ENCODE measurements at places on chromosomes 2 and 18. TPM values are rescaled to one million over a fixed set of nuclear protein-coding genes. Genes with fewer than 3 reads are reported as not detected.

- H3K27ac ChIP-seq = no peak overlapping the region
- peaks cover 11% of the 10 kb centered on the region for H3K27me3 ChIP-seq
- no peak for DNase-seq
- no peak overlapping the region for H3K4me3 ChIP-seq
- no peaks in the 10 kb centered on the region for H3K36me3 ChIP-seq
Observed at GRCh38 chr18:23442958-23443357, 10.1 kb upstream of the RIOK3 start.

DNA sequence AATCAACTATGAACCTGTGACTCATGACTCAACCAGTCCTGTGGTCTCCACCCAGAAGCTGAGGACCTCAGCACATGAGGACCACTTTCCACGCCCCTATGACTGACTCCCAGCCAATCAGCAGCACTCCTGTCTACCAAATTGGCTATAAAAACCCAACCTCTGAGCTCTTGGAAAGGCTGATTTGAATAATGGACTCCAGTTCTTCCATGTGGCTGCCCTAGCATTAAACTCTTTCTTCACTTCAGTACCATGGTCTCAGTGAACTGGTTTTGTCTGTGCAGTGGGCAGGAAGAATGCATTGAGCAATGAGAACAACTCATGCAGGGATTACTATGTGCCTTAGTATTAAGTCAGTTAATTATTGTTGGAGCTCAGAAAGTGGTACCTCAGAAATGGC lies 78.3 kb downstream of the CMPK2 start:
- DNase-seq = no peak
- H3K4me3 ChIP-seq = no peak overlapping the region

The ACTR3 gene
- 265 TPM for total RNA-seq

GRCh38 chr2:181170256-181170655 lies 189.9 kb downstream of the UBE2E3 start:
- H3K27me3 ChIP-seq = no peaks in the 10 kb centered on the region
- no peak for DNase-seq
- no peaks in the 10 kb centered on the region for H3K36me3 ChIP-seq
- peaks cover 3% of the 10 kb centered on the region for H3K4me1 ChIP-seq

- no peak overlapping the region for H3K4me3 ChIP-seq
- no peaks in the 10 kb centered on the region for H3K4me1 ChIP-seq
- no peak overlapping the region for H3K27ac ChIP-seq
- peaks cover 3% of the 10 kb centered on the region for H3K27me3 ChIP-seq
Observed at GRCh38 chr2:58497168-58497567, 256.0 kb upstream of the FANCL start.

DNA sequence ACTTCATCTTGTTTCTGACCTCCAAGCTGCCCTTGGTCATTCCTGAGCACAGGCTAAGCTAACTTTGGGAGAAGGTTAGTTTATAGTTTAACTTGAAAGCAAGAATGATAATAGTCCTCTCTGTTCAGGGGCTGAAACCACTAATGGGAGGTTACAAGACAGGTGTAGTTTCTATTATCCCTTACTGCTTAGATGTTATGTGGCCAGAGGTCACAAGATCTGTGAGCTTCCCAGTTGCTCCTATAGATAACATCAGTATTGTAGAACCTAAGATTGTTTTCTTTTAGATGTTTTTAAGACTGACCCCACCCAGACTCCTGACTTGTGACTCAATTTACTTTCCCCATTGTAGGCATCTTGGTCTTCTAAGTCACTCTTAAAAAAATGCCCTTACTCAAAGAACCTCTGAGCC lies 94.8 kb upstream of the LPIN2 start:
- H3K4me3 ChIP-seq = no peak overlapping the region
- no peak for DNase-seq
- no peaks in the 10 kb centered on the region for H3K27me3 ChIP-seq
- H3K4me1 ChIP-seq = peaks cover 17% of the 10 kb centered on the region
- H3K27ac ChIP-seq = no peak overlapping the region
- H3K36me3 ChIP-seq = no peaks in the 10 kb centered on the region

The SCN1A gene
- total RNA-seq = not detected

The TUBB8B gene
- not detected for total RNA-seq

The REG1B gene
- total RNA-seq = not detected

DNA sequence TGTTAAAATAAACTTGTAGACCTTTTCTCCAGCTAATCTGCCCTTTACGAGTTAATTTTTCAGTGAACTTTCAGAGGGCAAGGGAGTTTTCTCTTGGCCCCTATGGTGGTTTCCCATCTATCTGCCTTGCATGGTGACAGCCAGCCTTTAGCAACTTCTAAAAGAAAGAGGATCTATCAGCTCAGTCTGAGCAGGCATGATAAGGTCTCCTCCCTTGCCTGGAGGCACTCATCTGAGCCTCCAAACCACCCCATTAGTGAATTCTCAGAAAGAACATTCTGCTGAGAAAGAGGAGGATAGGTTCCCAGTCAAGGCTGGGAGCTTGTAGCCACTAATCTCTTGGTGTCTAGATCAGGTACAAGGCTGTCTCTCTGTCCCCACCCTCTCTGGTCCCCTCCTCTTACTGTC lies 10.7 kb upstream of the GYPC start:
- H3K27me3 ChIP-seq = peaks cover 33% of the 10 kb centered on the region
- H3K27ac ChIP-seq = no peak overlapping the region
- peak; percentile 17 for DNase-seq
- no peaks in the 10 kb centered on the region for H3K36me3 ChIP-seq
- H3K4me3 ChIP-seq = no peak overlapping the region

DNA sequence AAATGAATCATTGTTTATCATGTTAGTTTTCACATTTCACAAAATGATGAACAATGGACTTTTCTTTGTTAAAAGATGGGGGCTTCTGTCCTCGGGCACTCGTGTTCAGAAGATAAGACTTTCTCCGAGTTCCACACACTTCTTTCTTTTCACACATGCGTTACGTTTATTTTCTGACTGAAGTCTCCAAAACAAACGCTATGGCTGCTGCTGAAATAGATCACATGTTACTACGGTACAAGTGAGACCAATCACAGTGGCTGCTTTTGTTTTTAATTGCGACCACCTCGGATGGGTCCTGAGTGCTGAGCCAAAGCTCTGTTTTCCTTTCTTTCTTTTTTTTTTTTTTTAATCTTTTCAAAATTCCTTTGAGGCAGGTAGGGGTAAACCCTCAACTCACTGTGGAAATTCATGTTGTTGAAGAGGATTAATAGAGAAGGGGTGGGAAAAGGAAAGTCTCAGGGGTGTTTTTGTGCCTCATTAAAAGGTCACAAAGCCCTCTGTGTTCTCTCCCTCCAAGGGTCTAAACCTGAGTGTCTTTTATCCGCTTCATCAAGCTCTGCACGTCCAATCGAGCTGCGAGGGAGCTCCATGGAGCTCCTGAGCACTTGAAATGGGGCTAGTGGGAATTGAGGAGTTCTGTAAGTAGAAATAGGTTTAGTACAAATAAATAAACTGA lies 48.2 kb downstream of the ARL4C start:
- peaks cover 76% of the 10 kb centered on the region for H3K4me1 ChIP-seq
- H3K27me3 ChIP-seq = no peaks in the 10 kb centered on the region
- H3K4me3 ChIP-seq = no peak overlapping the region
- no peak for DNase-seq
- H3K36me3 ChIP-seq = no peaks in the 10 kb centered on the region
- H3K27ac ChIP-seq = peak overlapping the region; percentile 70

The IL36A gene
- not detected for total RNA-seq

GRCh38 chr2:216188559-216188850 lies 79.4 kb downstream of the XRCC5 start:
- DNase-seq = no peak
- peak overlapping the region; percentile 51 for H3K27ac ChIP-seq
- H3K4me1 ChIP-seq = peaks cover 37% of the 10 kb centered on the region
- H3K4me3 ChIP-seq = no peak overlapping the region
- H3K27me3 ChIP-seq = no peaks in the 10 kb centered on the region

The PAX8 gene
- not detected for total RNA-seq

The ZSWIM2 gene
- not detected for total RNA-seq

The REG3A gene
- total RNA-seq = not detected

The CLEC4F gene
- not detected for total RNA-seq

GRCh38 chr2:227507963-227508362 lies 36.0 kb downstream of the AGFG1 start:
- H3K27me3 ChIP-seq = no peaks in the 10 kb centered on the region
- no peak overlapping the region for H3K4me3 ChIP-seq
- DNase-seq = no peak
- H3K36me3 ChIP-seq = peaks cover 1% of the 10 kb centered on the region
- H3K4me1 ChIP-seq = peaks cover 44% of the 10 kb centered on the region

GRCh38 chr2:6654279-6654678 lies 211.4 kb downstream of the CMPK2 start:
- no peak overlapping the region for H3K4me3 ChIP-seq
- H3K36me3 ChIP-seq = no peaks in the 10 kb centered on the region
- H3K27me3 ChIP-seq = peaks cover 3% of the 10 kb centered on the region
- no peak overlapping the region for H3K27ac ChIP-seq
- DNase-seq = no peak
- no peaks in the 10 kb centered on the region for H3K4me1 ChIP-seq

- no peak for DNase-seq
- peaks cover 39% of the 10 kb centered on the region for H3K27me3 ChIP-seq
- H3K4me3 ChIP-seq = no peak overlapping the region
- no peak overlapping the region for H3K27ac ChIP-seq
- no peaks in the 10 kb centered on the region for H3K4me1 ChIP-seq
Observed at GRCh38 chr2:101357376-101357775, 29.9 kb downstream of the CREG2 start.

- no peaks in the 10 kb centered on the region for H3K36me3 ChIP-seq
- no peak for DNase-seq
- peak overlapping the region; percentile 80 for H3K27ac ChIP-seq
- peaks cover 71% of the 10 kb centered on the region for H3K4me1 ChIP-seq
- no peaks in the 10 kb centered on the region for H3K27me3 ChIP-seq
- no peak overlapping the region for H3K4me3 ChIP-seq
Observed at GRCh38 chr2:217356781-217357180, 496.9 kb upstream of the TNP1 start.

The GPR45 gene
- total RNA-seq = not detected

The PROKR1 gene
- total RNA-seq = not detected

The SERPINB13 gene
- total RNA-seq = not detected

- no peak for DNase-seq
- H3K4me1 ChIP-seq = peaks cover 42% of the 10 kb centered on the region
- H3K4me3 ChIP-seq = peak overlapping the region; percentile 58
- peaks cover 6% of the 10 kb centered on the region for H3K27me3 ChIP-seq
- no peaks in the 10 kb centered on the region for H3K36me3 ChIP-seq
Observed at GRCh38 chr2:96527286-96528005, 9.1 kb upstream of the ARID5A start.

- no peaks in the 10 kb centered on the region for H3K4me1 ChIP-seq
- H3K36me3 ChIP-seq = no peaks in the 10 kb centered on the region
- H3K27me3 ChIP-seq = peaks cover 20% of the 10 kb centered on the region
- H3K4me3 ChIP-seq = no peak overlapping the region
- no peak overlapping the region for H3K27ac ChIP-seq
Observed at GRCh38 chr18:47772374-47773248, 157.8 kb downstream of the SMAD2 start.

The GREB1 gene
- 0.55 TPM for total RNA-seq

DNA sequence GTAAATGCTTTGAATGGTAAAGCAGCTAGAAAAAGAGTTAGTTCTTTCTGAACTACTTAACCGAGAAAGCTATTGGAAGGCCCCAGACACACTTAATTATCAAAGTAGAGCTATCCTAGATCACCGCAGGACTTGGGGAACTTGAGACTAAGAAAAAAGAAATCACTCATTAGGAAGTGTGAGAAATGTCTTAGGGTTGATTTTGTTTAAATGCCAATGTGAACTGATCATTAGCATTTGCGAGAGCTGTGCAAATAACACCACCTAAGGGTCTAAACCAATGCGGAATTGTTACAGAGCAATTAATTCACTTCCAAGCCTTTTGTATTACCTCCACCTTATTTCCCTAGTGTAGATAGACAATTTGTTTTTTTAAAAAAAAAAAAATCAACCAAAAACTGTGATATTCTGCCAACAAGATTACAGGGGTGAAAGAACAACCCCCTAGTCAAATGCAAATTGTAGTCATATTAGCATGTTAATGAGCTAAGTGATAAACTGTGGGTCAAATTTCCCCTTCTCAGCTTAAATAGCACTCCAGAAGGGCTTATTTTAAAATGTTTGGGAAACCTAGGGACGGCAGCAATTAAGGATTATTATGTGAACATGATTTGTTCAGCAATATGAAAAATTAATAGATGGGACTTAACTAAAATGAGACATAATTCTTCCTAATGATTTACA lies 246.2 kb upstream of the STON1 start:
- no peak overlapping the region for H3K27ac ChIP-seq
- peaks cover 2% of the 10 kb centered on the region for H3K4me1 ChIP-seq
- no peak for DNase-seq
- peaks cover 12% of the 10 kb centered on the region for H3K27me3 ChIP-seq

- no peak overlapping the region for H3K27ac ChIP-seq
- no peak overlapping the region for H3K4me3 ChIP-seq
- no peaks in the 10 kb centered on the region for H3K4me1 ChIP-seq
Observed at GRCh38 chr18:68983126-68983525, 185.2 kb downstream of the CCDC102B start.

DNA sequence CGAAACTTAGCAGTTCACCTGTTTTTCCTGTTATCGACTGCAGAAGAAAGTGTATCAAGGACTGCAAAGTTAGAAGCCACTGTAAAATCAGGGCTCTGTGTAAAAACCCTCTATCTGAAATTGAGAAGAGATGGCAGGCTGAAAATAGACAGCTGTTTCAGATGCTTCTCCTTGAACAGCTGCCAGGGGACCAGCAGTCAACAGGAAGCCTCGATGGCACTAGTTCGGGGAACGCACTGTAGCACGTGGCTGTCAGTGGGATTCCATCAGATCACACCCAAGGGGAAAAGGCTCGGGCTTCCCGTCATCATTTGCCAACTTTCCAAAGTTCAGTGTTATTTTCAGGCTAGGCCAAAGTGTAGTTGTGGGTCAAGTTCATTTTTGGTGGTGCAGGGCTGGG lies 316.9 kb downstream of the TXNL1 start:
- H3K27me3 ChIP-seq = no peaks in the 10 kb centered on the region
- no peaks in the 10 kb centered on the region for H3K36me3 ChIP-seq
- no peak overlapping the region for H3K4me3 ChIP-seq
- DNase-seq = no peak
- H3K27ac ChIP-seq = no peak overlapping the region
- H3K4me1 ChIP-seq = peaks cover 2% of the 10 kb centered on the region

The OXER1 gene
- total RNA-seq = not detected

- H3K36me3 ChIP-seq = no peaks in the 10 kb centered on the region
- H3K27ac ChIP-seq = no peak overlapping the region
- peak; percentile 77 for DNase-seq
- H3K27me3 ChIP-seq = no peaks in the 10 kb centered on the region
Observed at GRCh38 chr2:239809391-239809790, 215.8 kb downstream of the NDUFA10 start.

GRCh38 chr2:207956771-207957170 lies 68.6 kb downstream of the PLEKHM3 start:
- no peaks in the 10 kb centered on the region for H3K4me1 ChIP-seq
- no peaks in the 10 kb centered on the region for H3K36me3 ChIP-seq
- no peak overlapping the region for H3K4me3 ChIP-seq
- no peak overlapping the region for H3K27ac ChIP-seq
- DNase-seq = no peak

GRCh38 chr2:38887347-38887746 lies 2.3 kb upstream of the ARHGEF33 start:
- H3K27ac ChIP-seq = no peak overlapping the region
- no peaks in the 10 kb centered on the region for H3K4me1 ChIP-seq
- no peak for DNase-seq
- H3K36me3 ChIP-seq = peaks cover 13% of the 10 kb centered on the region
- no peak overlapping the region for H3K4me3 ChIP-seq
